NCI-H1417 treated with DMSO at 0.1 percent for 48 hours (cell line): ENCODE measurements at places on chromosomes 6 and 20.

DNA sequence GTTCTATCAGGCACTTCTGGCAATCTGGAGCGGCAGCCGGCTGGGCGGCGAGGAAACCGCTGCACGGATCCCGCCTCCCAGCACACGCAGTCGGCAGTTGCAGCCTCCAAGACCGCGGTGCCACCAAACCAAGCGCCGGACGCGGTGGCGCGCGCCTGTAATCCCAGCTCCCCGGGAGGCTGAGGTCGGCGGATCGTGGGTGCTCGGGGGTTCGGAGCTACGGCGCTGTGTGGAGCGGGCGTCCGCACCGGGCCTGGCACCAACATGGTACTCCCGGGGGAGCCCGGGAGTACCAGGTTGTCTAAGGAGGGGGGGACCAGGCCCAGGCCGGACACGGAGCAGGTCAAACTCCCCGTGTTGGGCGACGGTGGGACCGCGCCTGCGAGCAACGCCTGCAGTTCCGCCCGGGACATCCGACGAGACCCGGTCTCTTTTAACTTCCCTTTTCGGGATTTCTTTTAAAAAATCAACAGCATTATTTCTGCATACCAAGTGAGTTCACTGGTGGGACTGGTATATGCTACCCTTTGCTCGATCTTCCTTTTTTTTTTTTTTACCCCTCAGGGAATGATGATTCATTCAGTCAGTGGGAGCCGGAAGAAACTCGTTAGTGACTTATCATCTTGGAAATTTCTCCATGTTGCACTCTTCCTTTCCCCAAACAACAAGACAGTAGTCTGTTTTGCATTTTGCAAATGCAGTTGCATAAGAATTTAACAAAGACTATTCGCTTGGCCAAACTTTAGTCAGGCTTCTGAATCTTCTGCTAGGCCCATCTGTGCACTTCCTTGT lies 27.6 kb downstream of the ZNF311 start:
- DNase-seq = no peak

- DNase-seq = no peak
Measured at GRCh38 chr20:24357177-24357576, 112.3 kb upstream of the SYNDIG1 start.

DNA sequence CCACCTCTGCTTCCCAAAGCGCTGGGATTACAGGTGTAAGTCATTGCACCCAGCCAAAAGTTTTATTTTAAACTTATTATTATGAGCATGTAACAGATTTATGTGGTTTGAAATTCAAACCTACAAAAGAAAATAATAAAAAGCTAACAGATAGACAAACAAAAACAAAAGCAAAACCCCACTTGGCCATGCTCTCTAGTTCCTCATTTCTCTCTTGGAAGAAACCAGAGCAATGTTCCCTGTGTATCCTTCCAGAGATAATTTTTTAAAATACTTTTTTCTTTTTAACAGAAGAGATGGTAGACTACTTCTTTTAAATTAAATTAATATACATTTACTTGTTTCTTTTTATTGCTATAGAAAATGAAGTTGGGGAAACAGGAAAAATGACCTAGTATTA lies 28.0 kb upstream of the SLC17A3 start:
- DNase-seq = no peak

DNA sequence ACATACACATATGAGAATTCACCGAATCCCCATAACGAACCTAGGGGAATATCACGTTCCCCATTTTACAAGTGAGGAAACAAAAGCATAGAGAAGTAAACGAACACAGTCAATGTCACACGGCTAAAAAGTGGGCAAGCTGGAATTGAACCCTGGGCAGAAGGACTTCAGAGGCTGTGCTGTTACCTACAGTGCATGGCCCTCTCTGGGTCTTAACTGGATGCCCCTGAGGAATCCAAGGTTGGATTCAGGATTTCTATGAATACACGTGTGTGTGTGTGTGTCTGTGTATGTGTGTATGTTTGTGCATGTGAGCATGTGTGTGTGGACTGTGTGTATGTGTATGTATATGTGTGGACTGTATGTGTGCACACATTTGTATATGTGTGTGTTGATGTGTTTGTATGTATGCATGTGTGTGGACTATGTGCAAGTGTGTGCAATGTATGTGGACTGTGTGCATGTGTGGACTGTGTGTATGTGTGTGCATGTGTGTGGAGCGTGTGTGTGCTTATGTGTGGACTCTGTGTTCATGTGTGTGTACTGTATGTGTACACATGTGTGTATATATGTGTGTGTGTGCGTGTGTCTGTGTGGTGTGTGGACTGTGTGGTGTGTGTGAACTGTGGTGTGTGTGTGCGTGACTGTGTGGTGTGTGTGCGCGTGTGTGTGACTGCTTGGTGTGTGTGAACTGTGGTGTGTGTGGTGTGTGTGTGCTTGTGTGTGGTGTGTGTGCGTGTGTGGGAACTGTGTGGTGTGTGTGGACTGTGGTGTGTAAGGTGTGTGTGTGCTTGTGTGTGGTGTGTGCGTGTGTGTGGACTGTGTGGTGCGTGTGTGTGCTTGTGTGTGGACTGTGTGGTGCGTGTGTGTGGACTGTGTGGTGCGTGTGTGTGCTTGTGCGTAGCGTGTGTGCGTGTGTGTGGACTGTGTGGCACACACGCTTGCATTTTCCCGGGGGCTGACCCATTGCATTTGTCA lies 49.0 kb downstream of the HNF4A start:
- no peak for DNase-seq

- DNase-seq = no peak
Measured at GRCh38 chr20:24469116-24469893, at the start of gene SYNDIG1. Gene SYNDIG1 (plus strand): TSS chr20:24469629. CDS start chr20:24543098, 73,469 bp downstream.

DNA sequence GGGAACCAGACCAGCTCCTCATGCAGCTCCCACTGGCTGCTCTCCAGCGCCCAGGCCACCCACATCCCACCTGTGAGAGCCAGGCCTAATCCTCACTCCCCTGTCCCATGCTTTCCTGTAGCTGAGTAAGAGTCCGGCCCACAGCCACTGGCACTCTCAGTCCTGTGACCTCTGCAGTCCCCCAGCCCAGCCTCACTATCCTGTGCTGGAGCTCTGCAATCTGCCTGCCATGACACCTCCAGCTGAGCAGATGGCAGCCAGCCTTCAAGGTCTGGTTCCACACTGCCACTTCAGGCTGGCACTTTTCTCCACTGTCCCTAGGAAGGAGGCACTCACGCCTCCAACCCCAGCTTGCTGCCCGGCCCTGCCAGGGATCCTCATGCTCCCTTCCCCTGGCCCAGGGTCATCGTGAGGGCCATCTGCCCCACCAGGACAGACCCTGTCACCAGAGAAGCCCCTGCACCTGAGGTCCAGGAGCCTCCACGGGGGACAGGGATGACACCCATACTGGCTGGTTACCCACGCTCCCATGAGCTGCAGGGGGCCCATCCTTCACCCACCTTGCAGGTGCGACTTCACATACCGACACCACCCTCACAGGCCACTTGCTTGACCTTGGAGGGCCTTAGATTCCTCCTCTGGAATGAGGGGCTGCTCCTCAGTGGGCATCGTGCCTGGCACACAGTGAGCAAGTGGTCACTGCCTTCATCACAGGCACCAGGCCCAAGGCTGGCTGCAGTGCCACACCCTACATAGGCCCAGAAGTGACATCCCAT lies 100.1 kb downstream of the ASXL1 start:
- DNase-seq = no peak

- no peak for DNase-seq
Measured at GRCh38 chr20:37333848-37334318, 12.1 kb upstream of the SRC start.

GRCh38 chr20:4038676-4039370 lies 23.5 kb upstream of the RNF24 start:
- DNase-seq = no peak

- DNase-seq = no peak
Measured at GRCh38 chr20:11522366-11522741, 395.3 kb upstream of the BTBD3 start.

DNA sequence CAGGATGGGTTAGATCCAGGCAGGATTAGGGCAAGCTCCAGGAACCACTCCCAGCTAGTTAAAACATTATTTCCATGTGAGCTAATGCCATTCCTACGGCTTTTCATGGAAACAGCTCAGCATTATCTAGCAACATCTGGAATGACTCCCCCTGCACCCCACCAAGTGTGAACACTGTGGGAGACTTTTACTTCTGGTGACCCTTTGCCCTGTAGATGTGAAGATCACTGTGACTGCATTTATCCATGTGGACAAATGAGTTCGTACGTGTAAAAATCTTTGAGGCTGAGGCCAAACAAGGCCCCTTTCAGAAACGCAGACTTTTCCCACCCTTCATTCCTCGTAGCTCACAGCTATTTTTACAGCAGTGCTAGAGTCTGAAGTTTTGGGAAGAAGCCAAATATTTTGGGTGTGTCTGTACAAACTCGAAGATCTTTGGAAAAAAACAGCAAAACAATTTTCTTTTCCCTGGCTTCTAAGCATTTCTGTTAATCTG lies 221.8 kb upstream of the SOX4 start:
- DNase-seq = no peak

GRCh38 chr6:12036766-12037165 lies 24.7 kb downstream of the HIVEP1 start:
- no peak for DNase-seq

DNA sequence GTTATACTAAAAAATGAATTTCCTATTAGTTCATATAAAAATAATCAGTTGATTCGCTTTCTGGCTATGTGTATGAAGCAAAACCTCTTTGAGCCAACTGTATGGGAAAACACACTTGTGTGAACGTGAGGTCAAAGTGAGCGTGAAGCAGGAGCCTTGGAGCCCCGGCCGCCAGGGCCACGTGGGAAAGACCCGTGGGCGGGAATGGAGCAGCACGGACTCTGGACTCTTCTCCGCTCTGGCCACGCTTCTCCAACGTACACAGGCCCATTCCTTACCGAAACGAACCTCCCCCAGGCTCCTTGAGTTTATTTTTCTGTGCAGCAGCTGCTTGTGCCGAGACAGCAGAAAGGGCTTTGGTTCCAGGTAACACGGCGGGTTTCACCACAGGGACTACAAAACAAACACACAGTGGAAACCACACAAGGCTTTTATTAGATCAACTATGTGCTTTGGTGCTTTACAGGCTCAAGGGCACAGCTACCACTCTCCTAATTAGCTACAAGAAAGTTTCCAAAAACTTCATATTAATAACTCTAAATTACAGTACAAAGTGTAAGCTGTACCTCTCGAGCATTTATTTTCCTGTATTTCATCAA lies 62.7 kb downstream of the TAF4 start:
- no peak for DNase-seq

DNA sequence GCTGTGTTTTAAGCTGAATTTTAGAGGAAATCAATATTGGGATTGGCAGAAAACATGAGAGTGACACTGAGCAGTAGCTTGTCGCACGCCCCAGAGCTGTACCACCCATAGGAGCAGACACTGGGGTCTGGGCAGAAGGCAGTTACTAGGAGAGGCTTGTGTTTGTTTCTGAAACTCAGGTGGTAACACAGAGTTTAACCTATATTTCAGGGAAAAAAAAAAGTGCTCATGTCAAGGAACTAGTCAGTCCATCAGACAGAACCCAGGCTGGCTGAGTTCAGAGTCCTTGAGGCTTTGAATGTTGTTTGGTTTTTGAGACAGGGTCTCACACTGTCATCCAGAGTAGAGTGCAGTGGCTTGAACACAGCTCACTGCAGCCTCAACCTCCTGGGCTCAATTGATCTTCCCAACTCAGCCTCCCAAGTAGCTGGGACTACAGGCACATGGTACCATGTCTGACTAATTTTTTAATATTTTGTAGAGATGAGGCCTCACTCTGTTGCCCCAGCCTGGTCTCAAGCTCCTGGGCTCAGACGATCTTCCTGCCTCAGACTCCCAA lies 6.6 kb downstream of the SLC22A1 start:
- DNase-seq = no peak

DNA sequence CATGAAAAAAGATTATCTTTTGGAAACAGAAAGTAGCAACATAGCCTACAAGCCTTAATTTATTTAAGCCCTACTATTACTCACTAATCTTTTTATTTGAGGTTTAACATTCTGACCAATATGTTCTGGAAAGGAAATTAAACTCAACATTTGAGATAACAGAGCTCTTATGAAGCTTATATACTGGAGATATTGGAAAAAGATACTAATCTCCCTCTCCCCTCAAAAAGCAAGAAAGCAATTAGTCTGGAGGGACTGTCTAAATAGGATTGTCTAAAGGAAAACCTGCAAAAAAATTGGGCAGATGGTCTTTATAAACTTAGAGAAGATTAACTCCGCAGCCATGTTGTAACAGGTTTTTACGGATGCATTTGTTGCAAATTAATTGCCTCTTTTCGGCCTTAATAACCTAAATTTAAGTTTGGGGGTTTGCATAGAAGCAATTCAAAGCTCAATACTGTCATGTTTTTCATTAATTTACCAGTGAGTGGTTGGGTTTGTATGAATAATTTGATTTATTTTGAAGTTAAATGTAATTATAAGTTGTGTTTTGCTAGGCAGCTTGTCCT lies 79.1 kb downstream of the SHLD1 start:
- no peak for DNase-seq

DNA sequence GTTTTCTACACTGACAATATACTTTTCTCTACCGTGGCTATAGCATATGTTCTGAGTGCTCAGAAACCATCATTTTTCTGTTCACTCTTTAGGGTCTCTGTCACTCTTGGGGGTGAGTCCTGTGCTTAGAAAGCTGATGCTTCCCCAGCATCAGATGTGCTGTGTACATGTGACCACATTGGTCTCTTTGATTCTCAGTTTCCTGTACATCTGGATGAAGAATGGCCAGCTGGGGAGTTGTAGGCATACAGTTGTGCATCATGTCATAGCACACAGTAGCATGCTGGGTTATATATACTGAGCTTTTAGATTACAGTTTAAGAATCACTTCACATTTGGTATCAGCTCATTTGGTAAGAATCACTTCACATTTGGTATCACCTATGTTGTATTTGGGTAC lies 238.6 kb upstream of the PREP start:
- no peak for DNase-seq

DNA sequence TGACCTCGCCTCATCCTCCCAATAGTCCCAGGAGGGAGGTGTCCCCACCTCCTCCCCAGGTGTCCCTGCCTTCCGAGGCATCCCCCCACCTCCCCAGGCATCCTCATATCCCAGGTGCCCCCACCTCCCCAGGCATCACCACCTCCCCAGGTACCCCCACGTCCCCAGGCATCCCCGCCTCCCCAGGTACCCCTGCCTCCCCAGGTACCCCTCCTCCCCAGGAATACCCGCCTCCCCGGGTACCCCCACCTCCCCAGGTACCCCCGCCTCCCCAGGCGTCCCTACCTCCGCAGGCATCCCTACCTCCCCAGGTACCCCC lies 198.9 kb downstream of the SYNDIG1 start:
- no peak for DNase-seq

DNA sequence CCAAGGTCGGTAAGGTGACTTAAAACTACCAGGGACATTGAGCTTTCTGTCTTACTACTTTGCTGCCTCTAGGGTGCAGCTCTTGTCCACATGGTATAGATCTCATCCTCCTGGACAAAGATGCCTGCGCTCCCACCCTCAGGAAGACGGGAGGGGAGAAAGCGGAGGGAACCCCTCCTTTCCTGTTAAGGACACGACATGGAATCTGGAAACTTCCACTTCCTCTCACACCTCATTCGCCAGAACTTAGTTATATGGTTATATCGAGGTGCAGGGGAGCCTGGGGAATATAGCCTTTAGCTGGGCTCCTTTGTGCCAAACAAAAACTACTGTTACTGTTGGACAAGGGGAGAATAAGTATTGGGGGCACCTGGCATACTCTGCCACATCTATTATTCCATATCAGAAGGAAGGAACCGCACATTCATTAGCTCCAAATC lies 224.3 kb upstream of the TSHZ2 start:
- DNase-seq = no peak

GRCh38 chr6:149114167-149114566 lies 203.3 kb upstream of the TAB2 start:
- DNase-seq = no peak

- DNase-seq = no peak
Measured at GRCh38 chr6:118370722-118371121, 177.4 kb upstream of the PLN start.
